ENCODE measurements at places on chromosomes 12 and 14. TPM values are rescaled to one million over a fixed set of nuclear protein-coding genes. Genes with fewer than 3 reads are reported as not detected.

GPX2 gene
- not detected for total RNA-seq

KCNC2 gene
- total RNA-seq, result not detected

DNA sequence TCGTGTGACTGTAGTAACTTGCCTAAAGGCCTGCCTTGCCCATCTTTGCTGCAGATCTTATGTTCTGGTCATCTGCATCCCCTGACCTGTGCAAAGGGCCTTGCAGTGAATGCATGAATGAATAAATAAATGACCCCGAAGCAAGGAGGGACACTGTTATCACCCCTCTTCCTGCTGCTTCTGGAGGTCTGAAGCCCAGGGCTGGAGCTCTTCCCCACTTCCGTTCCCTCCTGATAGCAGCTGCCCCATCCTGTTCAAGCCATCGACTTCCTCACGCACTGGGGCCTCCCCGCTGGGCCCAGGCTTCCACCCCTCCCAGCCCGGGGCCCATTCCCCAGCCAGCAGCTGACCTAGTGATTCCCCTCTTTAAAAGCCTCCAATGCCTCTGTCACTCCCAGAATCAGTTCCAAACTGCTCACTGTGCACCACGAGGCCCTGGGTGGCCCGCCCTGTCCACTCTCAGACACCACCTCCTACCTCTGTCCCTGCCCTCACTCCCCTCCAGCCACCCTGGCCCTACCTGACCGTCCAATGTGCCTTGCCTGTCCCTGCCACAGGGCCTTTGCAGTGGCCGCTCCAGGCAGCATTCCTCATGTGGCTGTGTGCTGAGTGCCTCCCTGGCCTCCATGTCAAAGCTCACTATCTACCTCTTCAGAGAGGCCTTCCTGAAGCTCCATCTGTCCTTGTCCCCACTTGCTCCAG, 78.6 kb downstream of the SCARB1 start:
- DNase-seq, result no peak

DNA sequence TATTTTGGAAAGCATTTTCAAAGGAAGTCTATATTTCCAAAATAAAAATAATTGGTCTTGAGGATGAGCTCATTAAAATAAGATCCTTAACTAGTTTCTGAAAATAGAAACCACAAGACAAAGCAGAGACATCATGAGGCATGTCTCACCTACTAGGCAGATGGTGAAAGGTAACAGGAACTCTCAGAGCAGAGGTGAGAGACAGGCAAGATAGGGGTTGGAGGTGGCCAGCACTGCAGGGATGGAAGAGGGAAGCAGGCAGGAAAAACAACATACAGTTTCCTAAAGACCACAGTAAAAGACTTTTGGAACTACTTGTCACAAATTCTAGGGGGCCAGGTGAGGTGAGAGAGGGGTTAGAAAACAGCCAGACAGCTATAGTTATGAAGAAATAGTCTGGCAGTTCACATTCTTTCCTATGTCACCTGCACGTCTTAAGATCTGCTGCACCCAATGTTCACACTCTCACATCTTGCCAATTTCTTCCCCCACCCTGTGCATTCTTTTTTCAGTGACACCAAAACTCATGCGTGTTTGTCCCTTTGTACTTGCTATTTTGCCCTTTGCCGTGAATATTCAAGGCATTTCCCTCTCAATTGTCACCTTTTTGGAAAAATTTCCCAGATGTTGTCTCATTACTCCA, 341.7 kb upstream of the KITLG start:
- DNase-seq, result no peak

DNA sequence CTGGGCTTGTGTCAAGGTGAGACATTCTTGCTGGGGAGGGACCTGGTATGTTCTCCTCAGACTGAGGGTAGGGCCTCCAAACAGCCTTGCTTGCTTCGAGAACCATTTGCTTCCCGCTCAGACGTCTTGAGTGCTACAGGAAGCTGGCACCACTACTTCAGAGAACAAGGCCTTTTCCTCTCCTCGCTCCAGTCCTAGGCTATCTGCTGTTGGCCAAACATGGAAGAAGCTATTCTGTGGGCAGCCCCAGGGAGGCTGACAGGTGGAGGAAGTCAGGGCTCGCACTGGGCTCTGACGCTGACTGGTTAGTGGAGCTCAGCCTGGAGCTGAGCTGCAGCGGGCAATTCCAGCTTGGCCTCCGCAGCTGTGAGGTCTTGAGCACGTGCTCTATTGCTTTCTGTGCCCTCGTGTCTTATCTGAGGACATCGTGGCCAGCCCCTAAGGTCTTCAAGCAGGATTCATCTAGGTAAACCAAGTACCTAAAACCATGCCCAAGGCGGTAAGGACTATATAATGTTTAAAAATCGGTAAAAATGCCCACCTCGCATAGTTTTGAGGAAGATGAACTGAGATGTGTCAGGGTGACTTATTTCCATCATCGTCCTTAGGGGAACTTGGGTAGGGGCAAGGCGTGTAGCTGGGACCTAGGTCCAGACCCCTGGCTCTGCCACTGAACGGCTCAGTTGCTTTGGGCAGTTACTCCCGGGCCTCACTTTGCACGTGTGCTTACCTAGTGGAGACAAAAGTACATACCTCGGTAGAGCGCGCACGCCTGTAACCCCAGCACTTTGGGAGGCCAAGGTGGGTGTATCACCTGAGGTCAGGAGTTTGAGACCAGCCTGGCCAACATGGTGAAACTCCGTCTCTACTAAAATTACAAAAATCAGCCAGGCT, 4.3 kb downstream of the GAPDH start:
- DNase-seq, result peak; percentile 50

- DNase-seq, result no peak
Observed at GRCh38 chr12:2152134-2152533, 99.3 kb downstream of the CACNA1C start.

DNA sequence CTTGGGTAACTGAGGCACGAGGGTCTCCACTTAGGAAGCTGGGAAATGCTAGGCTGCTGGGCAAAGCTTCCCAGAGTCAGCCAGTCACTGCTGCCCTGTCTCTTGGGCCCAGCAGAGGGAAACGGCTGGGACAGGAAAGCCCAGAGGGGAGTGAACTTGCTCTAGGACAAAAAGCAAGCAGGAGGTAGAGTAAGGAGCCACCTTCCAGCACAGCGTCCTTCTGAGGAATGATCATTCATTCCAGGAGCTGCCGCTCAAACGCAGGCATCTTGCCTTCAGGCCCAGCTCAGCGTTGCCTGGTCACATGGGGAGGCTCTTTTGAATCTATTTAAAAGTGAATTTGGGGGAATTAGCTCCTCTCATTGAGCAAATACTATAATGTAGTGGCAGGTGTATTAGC, 118.6 kb downstream of the CRACR2A start:
- no peak for DNase-seq
